NCI-H2081 treated with DMSO at 0.1 percent for 48 hours (cell line): ENCODE measurements at places on chromosomes 3 and 15.

GRCh38 chr3:187183210-187183862, 13.9 kb upstream of the RTP1 start:
- no peak for DNase-seq

DNA sequence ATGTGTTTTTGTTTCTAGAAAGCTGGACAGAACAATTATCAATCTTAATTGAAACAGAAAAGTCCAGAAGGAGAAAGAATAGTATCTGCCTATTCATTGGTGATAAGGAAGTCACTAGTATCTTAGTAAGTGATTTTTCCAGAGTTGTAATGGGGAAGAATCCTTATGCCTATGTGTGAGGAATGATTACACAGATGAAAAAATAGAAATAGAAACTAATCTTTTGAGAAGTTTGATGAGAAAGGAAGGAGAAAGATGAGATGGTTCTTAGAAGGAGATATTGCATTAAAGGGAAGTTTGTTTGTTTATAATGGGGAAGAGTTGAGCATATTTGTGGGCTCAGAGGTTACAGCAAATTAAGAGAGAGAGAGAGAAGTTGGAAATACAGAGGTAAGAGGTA, 42.7 kb upstream of the CBLB start:
- no peak for DNase-seq

DNA sequence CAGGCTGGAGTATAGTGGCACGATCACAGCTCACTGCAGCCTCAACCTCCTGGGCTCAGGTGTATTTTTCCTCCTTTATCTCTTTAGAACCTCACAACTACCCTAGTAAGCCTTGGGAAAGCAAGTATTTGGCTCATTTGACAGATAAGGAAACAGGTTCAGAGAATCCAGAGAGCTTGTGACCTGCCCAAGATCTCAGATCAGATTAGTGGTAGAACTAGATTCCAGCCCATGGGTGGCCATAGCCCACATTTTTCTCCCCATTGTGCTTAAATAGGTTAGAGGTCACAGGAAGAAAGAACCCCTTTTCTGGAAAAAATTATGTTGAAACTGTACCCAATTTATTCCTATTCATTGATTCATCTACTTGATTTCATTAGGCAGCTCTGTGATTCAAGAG, 64.3 kb downstream of the TSC22D2 start:
- no peak for DNase-seq

DNA sequence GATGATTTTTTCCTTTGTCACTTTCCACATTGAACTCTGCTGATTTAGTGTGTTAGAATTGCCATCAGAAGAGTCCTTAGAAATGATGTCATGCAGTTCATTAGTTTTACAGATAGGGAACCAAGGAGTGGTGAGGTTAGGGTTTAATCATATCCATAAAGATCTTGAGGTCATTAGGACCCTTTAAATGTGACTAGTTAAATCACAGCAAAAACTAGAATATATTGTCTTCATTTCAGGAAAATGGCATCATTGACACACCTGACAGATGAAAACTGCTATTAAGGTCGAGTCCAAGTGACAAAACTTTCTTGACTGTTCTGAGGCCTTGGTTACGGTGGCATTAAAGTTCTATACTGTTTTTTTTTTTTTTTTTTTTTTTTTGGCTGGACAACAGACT, 50.5 kb downstream of the MBNL1 start:
- DNase-seq, result no peak

GRCh38 chr3:155370764-155371503, 77.5 kb upstream of the STRIT1 start:
- no peak for DNase-seq
